ENCODE measurements at places on chromosomes 11 and 22. TPM values are rescaled to one million over a fixed set of nuclear protein-coding genes. Genes with fewer than 3 reads are reported as not detected.

DNA sequence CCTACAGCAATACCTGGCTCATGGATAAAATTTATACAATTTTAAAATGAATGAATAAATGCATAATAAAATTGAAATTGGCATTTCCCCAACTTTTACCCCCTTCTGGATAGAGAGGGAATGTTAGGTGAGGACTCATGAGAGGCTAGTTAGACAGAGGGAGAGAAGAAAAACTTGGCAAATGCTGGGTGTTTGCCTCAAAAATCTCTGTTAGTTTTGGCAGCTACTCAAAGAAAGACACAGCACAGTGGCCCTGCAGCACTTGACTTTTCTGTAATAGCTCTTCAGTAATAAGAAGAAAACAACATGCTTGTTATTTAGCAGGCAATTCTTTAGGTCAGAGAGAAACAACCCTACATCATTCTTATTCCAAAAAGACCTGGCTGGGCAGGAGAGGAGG lies 20.7 kb upstream of the IZUMO1R start:
- H3K36me3 ChIP-seq, result no peaks in the 10 kb centered on the region
- DNase-seq, result no peak
- no peak overlapping the region for H3K4me3 ChIP-seq
- no peak overlapping the region for H3K27ac ChIP-seq
- H3K27me3 ChIP-seq, result peaks cover 13% of the 10 kb centered on the region
- H3K4me1 ChIP-seq, result no peaks in the 10 kb centered on the region

DNA sequence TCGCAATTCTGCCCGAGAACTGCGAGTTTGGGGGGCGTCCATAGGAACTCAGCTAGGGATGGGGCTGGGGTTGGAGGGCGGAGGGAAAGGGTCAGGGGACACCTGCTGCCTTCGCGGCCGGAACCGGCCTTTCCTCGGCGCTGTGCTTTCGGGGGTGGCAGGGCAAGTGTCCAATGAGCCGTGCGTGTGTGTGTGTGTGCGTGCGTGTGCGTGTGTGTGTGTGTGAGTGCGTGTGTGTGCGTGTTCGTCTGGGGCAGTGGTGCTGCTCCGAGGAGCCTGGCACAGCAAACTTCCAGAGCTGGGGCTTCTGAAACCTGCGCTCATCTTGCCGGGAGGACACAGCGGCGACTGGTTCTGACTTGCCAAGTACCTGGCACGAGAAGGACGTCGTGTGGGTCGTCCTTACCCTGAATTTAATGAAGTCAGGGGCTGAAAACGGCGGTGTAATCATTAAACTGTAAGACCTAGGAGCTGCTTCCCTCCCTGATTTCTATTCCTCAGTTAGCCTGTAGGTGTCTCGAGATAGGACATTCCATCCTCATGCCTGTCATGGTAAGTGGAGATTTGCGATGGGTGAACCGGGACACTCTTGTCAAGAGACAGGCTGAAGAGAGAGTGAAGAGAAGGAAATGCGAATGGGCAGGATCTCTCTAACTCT lies 27.0 kb upstream of the AMOTL1 start:
- DNase-seq, result peak; percentile 20
- peaks cover 2% of the 10 kb centered on the region for H3K4me1 ChIP-seq
- no peaks in the 10 kb centered on the region for H3K27me3 ChIP-seq
- no peak overlapping the region for H3K4me3 ChIP-seq

DNA sequence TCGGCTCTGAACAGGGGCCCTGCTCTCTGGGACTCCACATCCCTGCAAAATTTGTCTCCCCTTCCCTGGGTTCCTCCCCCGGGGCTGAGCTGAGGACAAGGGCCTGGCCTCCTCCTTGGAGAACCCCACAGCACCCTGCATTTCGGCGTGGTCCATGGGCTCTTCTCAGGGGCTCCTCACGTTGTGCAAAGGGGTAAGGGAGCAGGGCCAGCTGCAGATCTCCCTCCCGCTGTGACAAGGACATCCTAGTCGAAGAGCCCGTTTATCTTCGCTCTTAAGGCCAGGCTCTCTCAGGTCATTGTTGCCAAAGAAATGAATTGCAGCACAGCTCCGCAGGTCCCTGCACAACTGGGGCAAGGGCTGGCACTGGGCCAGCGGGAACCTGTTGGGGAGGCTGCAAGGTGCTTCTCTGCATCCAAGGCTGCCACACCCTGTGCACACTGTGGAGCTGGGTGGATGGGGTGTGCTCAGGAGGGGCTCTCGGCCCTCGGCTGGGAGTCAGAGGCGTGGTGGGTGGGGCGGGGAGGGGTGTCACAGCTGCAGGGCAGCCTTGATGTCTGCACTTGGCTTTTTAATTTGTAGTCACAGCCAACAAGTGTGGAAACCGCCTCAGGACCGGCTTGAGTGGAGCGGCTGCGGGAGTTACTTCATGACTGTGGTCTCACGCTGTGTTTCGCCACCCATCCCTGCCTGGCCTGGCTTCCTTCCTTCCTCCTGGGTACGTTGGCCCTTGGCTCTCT lies 26.6 kb upstream of the SEPTIN5 start:
- no peak overlapping the region for H3K4me3 ChIP-seq
- no peaks in the 10 kb centered on the region for H3K36me3 ChIP-seq
- H3K4me1 ChIP-seq, result peaks cover 30% of the 10 kb centered on the region
- peak; percentile 64 for DNase-seq

GRCh38 chr22:44297470-44298061 lies 15.2 kb downstream of the SHISAL1 start:
- no peaks in the 10 kb centered on the region for H3K4me1 ChIP-seq
- peaks cover 3% of the 10 kb centered on the region for H3K36me3 ChIP-seq
- no peak overlapping the region for H3K27ac ChIP-seq

Gene PRRG4
- total RNA-seq, result 22.9 TPM

Gene DYNC2H1
- total RNA-seq, result 4.9 TPM
